ENCODE measurements at places on chromosomes 12 and 14. TPM values are rescaled to one million over a fixed set of nuclear protein-coding genes. Genes with fewer than 3 reads are reported as not detected.

The EPYC gene
- not detected for total RNA-seq

The SYT1 gene
- 22.9 TPM for total RNA-seq

The SMCO2 gene
- 0.08 TPM for total RNA-seq

The UBR7 gene
- 34.0 TPM for total RNA-seq

The CLEC2B gene
- 2.3 TPM for total RNA-seq

The BTG1 gene
- total RNA-seq = 7.3 TPM

The APOF gene
- total RNA-seq = not detected

The ASCL1 gene
- total RNA-seq = not detected

The POTEM gene
- total RNA-seq = not detected

The PRKAG1 gene
- total RNA-seq = 74.9 TPM

The HAL gene
- 0.47 TPM for total RNA-seq

The OTUB2 gene
- total RNA-seq = 1.5 TPM

The BEST3 gene
- not detected for total RNA-seq

The PRB2 gene
- total RNA-seq = not detected

The GDF3 gene
- not detected for total RNA-seq

The GNG2 gene
- 8.3 TPM for total RNA-seq

The COX8C gene
- total RNA-seq = not detected

The VRTN gene
- total RNA-seq = not detected

The ACOT6 gene
- total RNA-seq = not detected

The SDS gene
- total RNA-seq = not detected

The FOXN4 gene
- total RNA-seq = not detected

The OR6C2 gene
- total RNA-seq = not detected

The PTPN11 gene
- 144 TPM for total RNA-seq

The GARIN6 gene
- not detected for total RNA-seq

The GPR84 gene
- total RNA-seq = not detected

The DERA gene
- total RNA-seq = 27.7 TPM

The LRRC9 gene
- not detected for total RNA-seq

The P2RX2 gene
- not detected for total RNA-seq

The AQP2 gene
- total RNA-seq = not detected

The ACTR10 gene
- total RNA-seq = 35.9 TPM

The OLR1 gene
- total RNA-seq = not detected

The RIPK3 gene
- 0.23 TPM for total RNA-seq

The DUSP16 gene
- total RNA-seq = 6.5 TPM

The GPR135 gene
- total RNA-seq = 0.82 TPM

The HPD gene
- 1.1 TPM for total RNA-seq

The CLEC14A gene
- total RNA-seq = 0.15 TPM

The CPNE6 gene
- not detected for total RNA-seq

The NANOG gene
- not detected for total RNA-seq

The NGDN gene
- total RNA-seq = 39.4 TPM

The SLCO1C1 gene
- total RNA-seq = not detected

The UBE2N gene
- total RNA-seq = 128 TPM

The ABCD4 gene
- 27.6 TPM for total RNA-seq

The IFNG-AS1 gene
- not detected for total RNA-seq

The POU6F1 gene
- total RNA-seq = 1.5 TPM

The GLT8D2 gene
- 46.4 TPM for total RNA-seq

The WNT1 gene
- not detected for total RNA-seq

The TAS2R13 gene
- total RNA-seq = 0.70 TPM

The TPH2 gene
- total RNA-seq = not detected

The TAS2R46 gene
- 1.9 TPM for total RNA-seq

The CFAP251 gene
- total RNA-seq = 2.3 TPM

The TOMM20L gene
- not detected for total RNA-seq

The MYL2 gene
- not detected for total RNA-seq

The HRK gene
- total RNA-seq = not detected

The NID2 gene
- total RNA-seq = 145 TPM

The KRT2 gene
- not detected for total RNA-seq

The CYP46A1 gene
- total RNA-seq = 0.59 TPM

The ZNF384 gene
- total RNA-seq = 8.3 TPM

The ANKRD33 gene
- total RNA-seq = not detected

Measured in smooth muscle cell of the coronary artery (primary cell).